ENCODE measurements at places on chromosomes 12 and 14.

DNA sequence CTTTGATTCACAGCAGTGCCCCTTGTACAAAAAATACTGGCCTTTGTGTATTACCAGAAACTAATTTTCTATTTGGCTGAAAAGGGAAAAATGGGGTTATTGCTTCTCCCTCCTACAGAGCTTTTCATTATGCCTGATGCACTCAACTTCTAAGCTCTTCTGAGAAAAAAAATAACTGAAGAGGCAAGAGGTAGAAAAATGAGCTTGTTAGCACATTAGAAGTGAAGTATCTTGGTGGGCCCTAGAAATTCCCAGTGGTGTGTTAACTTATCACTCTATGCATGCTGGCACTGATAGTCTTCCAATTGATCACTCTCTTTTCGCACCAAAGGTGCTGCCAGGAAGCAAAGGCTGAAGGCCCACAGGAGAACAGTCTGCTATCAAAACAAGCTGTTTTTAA, 17.1 kb downstream of the INSM2 start:
- DNase-seq, result no peak

DNA sequence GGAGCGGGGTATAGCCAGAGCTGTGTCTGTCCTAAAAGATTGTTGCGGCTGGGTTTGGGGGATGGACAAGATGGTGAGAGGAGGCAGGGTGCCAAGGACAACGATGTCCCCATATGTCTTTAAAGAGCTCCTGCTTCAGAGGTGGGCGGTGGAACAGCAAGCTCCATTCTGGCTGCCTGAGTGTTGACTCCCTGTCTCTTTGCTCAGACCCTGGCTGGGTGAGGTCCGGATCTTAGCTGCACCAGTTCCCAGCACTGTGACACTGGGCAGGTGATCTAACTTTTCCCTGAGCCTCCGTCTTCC, 8.3 kb upstream of the WSCD2 start:
- no peak for DNase-seq

DNA sequence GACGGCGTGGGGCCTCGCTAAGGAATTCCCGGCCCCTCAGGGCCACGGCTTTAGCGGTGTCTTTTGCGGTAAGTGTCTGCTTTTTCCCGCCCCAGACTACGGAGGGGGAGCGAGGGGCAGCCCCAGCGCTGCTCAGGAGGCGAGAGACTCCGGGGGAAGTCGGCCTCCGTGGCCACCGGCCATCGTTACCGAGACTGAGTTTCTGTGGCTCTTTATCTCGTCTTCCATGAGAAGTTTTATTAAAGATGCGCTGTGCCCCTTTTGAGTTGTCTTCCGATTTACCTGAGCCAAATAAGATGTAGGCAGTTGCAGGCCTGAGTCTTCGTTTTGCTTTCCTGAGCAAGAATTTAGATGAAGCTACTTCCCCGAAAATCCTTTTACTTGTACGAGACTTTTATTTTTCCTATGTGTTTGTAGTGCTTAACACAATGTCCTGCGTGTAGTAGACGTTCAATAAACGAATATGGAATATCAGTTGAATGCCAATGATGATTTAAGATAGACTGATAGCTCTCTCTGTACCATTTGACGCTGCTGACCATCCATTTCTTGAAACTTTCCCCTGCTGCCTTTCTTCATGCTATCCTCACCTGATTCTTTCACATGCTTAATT, 462 bp downstream of the SRP54 start:
- DNase-seq, result no peak

DNA sequence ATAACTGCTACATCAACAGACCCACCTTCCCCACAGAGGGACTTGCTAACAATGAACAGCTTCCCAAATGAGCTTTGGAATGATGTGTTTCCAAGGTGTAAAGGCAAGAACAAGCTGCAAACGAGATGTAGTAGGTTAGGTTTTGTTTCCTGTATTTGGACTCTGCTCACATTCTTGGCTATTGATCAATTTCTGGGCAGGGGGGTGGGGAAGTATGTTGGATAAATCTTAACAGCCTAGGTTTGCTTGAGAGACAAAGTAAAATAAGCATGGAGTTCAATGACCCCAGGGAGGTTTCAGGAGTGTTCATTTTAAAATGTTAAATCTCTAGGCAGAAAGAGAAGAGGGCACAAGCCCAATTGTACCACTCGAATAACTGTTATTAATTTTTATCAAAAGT, 146.6 kb downstream of the DPY19L2 start:
- no peak for DNase-seq

GRCh38 chr12:15050659-15051058, 77.8 kb downstream of the PDE6H start:
- DNase-seq, result no peak

DNA sequence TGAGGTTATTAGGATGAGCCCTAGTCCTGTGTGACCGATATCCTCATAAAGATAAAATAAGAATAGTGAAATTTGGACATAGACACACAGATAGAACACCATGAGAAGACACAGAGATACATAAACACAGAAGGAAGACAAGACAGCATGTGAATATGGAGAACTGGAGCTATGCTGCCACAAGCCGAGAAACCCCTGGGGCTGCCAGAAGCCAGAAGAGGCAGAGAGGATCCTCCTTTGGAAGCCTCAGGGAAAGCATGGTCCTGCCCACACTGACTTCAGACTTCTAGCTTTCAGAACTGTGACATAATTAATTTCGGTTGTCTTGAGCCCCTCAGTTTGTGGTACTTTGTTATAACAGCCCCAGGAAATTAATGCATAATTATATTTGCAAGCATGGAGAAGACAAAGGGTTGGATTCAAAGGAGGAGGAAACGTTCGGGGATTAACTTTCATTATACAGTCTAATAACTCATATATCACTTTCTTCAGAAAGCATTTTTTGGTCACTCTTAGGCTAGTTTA, 1501.8 kb upstream of the FLRT2 start:
- no peak for DNase-seq

- no peak for DNase-seq
Observed at GRCh38 chr14:102537981-102538601, 28.5 kb upstream of the ANKRD9 start.

DNA sequence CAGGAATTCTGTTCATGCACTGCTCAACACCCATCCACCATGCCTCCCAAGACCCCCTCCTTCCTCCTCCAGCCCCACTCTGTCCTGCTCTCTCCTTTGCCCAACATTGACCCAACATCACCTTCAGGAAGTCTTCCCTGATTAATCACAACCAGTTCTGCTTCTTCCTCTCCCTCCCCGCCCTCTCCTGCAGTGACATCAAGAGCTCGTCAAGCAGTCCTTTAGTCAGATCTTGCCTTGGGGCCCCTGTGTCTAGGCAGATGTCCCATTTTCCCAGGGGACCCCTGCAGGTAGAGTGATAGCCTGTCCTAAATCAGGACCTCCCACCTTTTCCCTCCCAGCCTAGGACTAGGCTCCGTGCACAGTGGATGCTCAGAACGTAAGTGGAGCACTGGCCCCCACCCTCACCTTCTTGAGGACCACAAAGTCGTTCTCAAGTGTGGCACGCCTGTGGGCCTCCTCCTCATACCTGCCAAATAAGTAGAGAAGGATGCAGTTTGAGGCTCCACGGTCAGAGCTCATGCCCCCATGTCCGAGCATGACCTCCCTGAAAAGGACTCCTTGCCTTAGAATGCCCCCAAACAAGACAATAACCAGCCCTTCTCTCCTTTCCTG, 2.3 kb downstream of the KRT78 start:
- DNase-seq, result no peak

DNA sequence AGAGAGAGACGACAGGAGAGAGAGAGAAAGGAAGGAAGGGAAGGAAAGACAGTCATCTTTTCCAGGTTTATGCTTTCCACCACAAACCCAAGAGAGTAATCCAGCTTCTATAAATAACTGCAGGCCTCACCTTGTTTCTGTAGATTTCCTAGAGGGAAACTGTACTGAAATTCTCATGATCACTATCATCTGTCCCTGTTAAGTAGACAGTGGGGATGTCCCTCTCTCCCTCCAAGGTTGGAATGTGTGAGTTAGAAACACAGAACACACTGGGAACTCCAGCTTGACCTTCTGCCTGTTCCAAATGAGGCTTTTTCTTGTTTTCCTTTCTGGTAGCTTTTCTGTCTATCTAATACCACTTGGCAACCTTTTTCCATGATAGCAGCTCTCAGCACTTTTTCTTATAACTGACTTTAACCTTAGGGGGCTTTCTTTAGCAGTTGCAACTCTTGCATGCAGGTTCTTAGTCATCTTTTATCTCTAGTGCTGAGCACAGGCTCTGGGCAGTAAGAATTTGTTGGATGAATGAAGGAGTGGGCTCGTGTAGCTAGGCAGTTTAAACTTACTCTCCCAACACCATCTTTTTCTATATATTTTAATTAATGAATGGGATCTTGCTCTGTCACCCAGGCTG, 22.8 kb upstream of the FBXO33 start:
- no peak for DNase-seq

- DNase-seq, result no peak
Observed at GRCh38 chr12:101596172-101596571, 1.4 kb downstream of the MYBPC1 start.

GRCh38 chr12:124010687-124011086, 37.7 kb downstream of the ZNF664 start:
- DNase-seq, result no peak

DNA sequence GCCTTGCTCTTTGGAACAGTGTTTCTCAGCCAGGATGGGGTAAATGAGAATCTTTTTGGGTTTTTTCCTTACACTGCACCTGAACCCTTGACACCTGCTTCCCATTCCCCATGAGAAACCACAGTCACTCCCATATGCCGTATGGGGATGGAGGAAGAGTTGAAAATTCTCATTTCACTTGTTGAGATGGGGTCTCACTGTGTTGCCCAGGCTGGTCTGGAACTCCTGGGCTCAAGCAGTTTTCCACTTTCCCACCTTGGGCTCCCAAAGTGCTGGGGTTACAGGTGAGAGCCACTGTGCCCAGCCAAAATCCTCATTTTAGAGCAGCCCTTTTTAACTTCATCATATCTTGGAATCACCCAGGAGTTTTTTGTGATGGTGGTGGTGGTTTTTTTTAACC, 3.7 kb downstream of the MVK start:
- no peak for DNase-seq

DNA sequence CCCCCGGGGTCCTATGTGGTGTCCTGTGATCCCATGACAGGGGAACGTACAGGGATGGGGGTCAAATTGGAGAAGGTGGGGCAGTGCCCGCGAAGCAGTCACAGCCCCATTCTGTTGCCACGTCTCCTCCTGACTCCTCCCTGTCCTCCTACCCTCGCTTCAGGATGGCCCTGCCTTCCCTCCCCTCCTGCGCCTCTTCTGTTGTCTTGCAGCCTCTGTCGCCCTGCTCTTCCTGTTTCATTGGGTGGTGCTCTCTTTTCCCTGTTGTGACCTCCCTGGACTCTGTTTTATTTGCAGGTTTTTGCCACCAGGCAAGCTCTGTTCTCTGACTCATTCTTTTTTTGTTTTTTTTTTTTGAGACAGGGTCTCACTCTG, 18.7 kb downstream of the CABP1 start:
- DNase-seq, result no peak

DNA sequence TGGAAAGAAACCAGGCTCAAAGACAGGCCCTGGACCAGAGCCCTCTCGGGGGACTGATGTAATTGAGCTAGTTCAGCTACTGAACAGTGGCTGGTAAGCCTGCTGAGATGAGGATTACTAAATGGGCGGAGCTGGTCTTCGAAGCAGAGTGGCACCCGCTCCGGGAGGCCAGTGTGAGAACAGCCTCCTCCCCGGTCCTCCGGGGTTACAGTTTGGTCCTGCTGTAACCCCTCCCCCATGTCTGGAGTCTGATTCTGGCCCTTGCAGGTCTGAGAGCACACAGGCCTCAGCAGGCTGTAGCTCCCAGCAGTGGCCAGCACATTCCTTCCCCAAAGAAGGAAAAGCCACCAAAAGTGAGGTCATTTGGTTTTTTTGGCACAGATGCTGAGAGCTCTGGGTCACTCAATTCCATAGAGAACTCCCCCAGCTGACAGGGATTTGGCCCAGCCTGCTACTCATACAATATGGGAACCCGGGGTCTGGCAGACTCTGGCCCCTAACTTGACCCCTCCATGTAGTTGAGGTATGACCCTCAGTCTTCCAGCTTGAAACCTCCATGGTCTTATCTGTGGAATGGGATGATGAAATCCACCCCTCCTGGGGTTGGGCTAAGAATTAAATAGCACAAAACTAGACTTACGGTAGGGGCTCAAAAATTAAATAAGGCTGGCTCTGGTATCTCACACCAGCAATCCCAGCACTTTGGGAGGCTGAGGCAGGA, 39.0 kb downstream of the ACTN1 start:
- no peak for DNase-seq

GRCh38 chr14:70256601-70257000, 67.8 kb upstream of the SLC8A3 start:
- DNase-seq, result no peak

GRCh38 chr14:65065719-65066118, 36.6 kb downstream of the MAX start:
- DNase-seq, result no peak

- DNase-seq, result no peak
Observed at GRCh38 chr12:104482113-104482512, 25.4 kb downstream of the CHST11 start.

DNA sequence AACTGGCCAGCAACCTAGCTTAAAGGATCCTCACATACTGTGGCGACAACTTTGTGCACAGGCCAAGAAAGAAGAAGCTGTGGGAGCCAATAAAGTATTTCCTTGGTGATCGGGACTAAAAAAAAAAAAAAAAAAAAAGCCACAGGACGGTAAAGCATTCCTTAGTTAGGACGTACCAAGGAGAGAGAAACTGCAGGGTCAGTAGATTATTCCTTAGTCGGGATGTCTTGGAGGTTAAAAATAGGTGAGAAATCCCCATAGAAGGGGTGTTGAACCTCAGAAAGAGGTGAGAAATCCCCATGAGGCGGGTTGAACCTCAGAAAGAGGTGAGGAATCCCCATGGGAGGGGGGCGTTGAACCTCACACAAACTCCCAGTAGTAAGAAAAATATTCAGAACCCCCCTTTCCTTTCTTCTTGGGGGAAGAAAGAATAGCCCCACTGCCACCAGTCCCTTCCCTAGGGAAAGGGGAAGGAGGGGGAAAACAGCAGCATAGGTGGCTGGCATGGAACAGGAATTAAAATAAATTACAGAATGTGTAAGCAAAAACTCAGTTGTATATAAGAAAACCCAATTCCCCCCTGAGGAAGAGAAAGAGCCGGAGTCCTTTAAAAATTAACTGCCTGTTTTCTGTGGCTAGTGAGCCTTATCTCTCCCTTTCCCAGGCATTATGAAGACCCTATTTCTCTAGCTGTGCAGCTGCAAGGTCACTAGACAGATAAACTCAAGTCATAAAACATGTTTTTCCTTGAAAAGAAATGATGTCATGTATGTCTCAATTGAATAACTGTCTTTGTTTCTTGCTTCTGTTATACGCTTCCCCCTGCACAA, 26.8 kb downstream of the KLRK1 start:
- DNase-seq, result no peak
